H4 (cell line): ENCODE measurements at places on chromosomes 6 and 20. TPM values are rescaled to one million over a fixed set of nuclear protein-coding genes. Genes with fewer than 3 reads are reported as not detected.

GRCh38 chr20:50567860-50568548, 57.8 kb downstream of the PTPN1 start:
- DNase-seq = no peak

- DNase-seq = no peak
These were observed 47.2 kb downstream of the MUC22 start for GRCh38 chr6:31057426-31058003.

DNA sequence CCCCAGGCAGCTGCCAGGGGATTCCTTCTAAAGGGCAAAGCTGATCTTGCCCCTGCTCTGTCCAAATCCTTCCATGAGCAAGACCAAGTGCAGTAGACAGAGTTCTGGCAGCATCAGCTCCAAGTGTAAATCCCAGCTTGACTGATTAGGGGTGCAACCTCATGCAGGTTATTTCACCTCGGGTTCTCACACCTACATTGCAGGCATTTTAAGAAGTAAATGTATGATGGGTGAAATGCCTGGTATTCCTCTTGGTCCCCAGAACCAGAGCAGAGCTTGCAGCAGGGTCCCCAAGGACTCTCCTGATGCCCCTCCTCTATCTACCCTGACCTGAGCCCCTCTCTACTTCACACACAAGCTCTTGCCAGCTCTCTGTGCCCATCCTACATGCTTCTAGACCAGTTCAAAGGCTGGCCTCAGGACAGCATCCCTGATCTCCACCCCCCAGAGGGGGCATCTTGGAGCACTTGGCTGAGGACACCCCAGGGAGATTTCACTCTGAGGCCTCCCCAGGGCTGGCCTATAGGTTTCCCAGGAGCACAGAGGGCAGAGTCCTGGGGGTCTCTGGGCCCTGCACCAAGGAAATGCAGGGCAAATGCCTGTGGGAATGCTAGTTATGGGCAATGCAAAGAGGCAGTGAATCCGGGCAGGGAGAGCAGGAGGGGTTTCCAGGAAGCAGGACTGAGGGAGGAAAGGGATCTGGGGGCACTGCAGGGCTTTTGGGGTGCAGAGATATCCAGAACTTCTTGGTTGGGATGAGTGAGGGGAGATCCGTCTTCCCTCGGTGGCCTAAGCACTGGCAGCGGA, 1.0 kb downstream of the LZTS3 start:
- DNase-seq = no peak

DNA sequence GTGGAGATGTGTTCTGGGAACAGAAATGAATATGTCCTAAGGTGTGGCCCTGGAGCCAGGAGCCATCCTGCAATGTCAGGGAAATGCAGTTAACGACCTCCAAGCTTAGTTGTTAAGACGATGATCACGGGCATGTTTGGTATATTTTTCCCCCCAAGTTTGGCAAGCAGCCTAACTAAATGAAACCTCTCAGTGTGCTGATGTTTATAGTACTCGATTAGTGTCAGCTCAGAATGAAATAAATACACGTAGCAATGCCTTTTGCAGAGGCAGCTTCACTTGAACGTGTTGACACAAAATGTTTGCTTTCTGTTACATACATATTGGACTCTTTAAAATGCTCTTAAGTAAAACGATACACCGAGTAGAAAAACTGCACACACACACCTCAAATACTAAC, 76.2 kb upstream of the OLIG3 start:
- no peak for DNase-seq

DNA sequence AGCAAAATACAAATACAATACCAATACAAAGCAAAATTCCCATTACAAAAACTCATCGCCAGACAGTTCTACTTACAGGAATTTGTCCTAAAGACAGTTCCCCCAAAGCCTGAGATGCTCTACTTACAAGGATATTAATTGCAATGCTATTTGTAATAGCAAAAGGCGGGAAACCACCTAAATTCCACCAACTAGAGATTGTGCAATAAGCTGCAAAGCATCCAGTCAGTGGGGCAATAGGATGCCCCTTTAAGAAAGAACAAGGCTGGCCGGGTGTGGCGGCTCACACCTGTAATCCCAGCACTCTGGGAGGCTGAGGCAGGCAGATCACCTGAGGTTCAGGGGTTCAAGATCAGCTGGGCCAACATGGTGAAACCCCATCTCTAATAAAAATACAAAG, 39.1 kb downstream of the FAM209B start:
- DNase-seq = no peak

GRCh38 chr20:52880997-52881396, 91.2 kb upstream of the TSHZ2 start:
- no peak for DNase-seq

Gene PNLDC1
- not detected in 2 replicates for total RNA-seq

Gene SCGN
- total RNA-seq = not detected in 2 replicates

Gene UBE2C
- 194 and 288 TPM in 2 replicates for total RNA-seq

Gene CCN2
- total RNA-seq = 12.4 and 16.4 TPM in 2 replicates

Gene POM121L2
- not detected in 2 replicates for total RNA-seq
